ENCODE measurements at places on chromosomes 7 and 10.

DNA sequence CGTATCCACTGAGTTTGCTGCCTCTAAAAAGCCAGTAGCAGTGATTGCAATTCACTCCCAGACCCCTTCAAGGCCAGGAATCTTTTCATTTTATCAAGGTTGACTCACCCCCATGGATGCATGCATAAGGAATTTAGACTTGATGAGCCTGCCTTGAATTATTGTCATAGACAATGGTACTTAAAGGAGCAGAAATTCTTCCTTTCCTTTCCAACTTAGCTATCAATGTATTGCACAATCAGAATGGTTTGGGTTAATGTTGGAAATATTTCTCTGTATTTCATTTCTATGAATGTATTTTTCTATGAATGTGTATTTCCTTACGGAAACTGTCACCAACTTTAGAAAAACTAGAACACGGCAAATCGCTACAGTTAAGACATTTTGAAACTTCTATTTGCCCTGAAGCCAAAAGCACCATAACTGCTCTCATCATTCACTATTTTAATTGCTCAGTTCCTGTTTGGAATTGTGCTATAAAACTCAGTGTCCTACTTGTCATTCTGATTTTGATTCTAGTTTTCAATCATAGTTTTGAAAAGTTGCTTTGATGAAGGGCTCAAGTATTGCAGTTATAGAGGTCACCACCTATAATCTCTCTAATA lies 355.7 kb upstream of the AKR1E2 start:
- no peak for DNase-seq

DNA sequence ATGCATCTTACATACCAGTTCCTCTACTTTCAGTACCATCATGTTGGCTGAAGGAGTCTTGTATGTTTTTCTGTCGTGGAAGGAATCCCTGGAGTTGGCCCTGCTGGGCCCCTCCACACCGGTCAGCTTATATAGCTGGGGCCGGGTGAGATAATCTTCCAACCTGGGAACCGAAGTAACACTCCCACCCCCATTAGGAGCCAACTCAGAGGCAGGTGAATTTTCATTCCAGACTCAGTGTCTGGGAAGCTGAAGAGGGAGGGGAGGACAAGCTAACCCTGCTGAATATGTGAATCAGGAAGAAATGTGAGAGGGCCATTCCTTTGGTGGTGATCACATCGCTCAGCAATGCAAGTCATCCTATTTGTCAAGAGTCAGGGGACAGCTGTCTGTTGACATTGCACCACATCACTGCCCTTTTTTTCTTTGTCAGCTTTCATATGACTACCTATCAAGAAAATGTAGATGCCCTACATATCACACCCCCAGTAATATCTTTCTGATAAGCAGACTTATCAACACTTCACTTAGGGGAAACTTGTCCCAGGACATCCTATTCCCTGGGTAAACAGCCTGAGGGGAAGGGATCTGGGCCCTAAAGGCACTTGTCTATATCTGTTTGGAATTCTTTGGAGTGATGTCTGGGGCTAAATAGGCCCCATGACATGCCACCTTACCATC lies at the start of gene ANKRD1:
Gene ANKRD1 (minus strand): TSS at position 102 of the 681 bp plus-strand sequence. CDS start 60 bp downstream, at position 42.
- DNase-seq = no peak

GRCh38 chr10:4775808-4776207 lies 50.2 kb upstream of the AKR1E2 start:
- DNase-seq = no peak

GRCh38 chr10:71390461-71390835 lies 6.3 kb upstream of the CDH23 start:
- peak; percentile 50 for DNase-seq

DNA sequence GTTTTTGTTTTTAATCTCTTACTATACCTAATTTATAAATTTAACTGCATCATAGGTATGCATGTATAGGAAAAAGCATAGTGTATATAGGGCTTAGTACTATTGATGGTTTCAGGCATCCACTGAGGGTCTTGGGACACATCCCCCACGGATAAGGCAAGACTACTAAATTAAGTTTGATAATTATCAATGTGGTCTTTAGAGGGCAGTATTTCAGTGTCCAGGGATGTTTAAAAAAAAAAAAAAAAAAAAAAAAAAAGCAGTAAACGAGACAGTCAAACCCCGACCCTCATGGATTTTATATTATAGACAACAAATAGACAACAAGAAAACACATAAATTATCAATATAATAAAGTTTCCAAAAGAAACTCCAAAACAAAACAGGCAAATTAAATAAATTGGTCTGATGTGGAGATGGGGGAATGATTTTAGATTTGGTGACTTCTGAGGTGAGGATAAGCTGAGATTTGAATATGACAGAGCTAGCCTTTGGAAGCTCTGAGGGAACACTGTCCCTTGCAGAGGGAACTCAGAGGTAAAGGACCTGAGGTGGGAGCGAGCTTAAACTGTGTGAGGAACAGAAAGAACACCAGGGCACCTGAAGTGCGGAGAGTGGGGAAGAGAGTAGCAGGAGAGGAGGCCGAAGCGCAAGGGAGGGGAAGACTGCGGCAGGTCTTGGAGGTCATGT lies 14.8 kb downstream of the ACSM6 start:
- DNase-seq = no peak

- DNase-seq = no peak
Observed at GRCh38 chr10:17175551-17175950, 25.9 kb downstream of the TRDMT1 start.

- DNase-seq = no peak
Observed at GRCh38 chr7:25802473-25802872, 349.5 kb upstream of the NFE2L3 start.

DNA sequence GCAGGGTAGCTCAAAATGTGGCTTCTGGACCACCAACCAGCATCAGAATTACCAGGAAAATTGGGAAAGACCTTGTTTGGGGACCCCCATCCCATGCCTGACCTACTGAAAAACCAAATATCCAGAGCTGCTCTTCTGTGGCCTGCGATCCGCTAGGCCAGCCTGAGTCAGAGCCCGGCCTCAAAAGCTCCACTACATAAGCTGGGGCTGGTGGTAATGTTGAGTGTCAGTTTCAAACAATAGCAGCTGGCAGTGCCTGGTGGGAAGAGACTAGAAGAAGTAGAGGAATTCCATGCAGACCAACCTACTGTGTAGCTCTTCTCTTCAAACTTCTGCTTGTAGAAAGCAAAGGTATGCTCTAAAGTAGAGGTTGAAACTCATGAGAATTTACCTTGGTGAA lies 52.0 kb downstream of the KLRG2 start:
- no peak for DNase-seq

- no peak for DNase-seq
Observed at GRCh38 chr10:125101581-125101980, 58.8 kb downstream of the CTBP2 start.

DNA sequence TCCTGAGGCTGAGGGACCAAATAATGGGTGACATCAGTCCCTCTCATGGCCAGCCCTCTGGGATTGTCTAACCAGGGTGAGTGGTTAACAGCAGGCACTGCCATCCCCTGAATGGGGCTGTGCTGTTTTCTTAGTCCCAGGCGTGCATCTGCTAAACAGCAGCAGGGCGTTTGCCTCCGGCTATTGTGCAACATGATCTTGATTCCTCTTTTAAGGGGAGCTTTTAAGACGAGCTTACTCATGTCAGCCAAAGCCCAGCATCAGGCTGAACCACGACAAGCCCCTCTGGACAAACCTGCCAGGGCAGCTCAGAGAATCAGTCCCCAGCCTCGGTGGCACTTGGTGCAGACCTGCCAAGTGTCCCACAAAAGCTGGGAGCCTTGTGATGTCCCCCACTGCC lies 16.2 kb upstream of the IGFBP3 start:
- no peak for DNase-seq

DNA sequence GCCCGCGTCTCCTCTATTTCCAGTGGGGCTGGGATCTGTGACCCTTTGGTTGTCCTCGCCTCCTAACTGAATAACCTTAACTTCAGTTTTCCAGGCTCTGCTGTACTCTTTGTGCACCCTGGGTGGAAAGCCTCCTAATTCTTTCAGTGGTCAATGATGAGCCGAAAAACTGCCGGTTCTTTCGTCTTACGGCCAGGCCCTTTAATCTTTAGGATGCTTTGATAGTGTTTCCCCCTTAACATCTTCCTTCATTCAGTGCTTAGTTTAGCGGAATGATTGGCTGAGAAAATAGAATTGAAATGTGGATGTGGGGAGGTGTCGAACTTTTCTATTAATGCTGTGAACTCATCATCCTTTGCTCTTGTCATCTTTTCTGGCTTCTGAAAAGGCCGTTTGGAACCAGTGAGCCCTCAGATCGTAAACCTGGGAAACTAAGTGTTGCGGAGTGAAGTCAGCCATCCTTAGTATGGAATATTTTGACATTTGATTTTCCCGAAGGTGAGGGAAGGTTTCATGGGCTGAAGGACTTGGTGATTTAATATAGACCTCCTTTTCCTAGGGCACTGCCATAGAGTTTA lies 847 bp downstream of the GARS1 start:
- no peak for DNase-seq

DNA sequence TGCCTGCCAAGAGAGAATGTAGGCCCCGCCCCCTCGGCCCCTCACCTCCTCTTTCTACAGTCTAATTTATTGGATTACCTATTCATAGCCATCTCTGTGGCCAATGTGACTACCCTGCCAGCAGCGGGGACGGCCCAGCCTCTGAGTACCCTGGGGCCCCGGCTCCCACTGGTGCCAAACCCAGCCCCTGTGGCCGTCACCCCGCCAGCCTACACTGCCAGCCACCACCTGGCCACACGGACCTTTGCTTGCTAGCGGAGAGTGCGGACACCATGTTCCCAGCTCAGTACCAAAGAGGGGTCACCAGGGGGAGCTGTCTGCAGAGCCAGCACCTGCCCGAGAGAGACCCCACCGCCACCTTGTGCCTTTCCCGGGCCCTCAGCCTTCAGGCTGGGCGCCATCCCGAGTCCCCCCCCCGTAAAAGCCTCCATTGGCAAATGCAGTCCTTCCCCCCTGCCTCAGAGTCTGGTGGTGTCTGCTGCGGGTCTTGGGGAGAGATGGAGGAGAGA lies 511.1 kb downstream of the ZNF37A start:
- no peak for DNase-seq

DNA sequence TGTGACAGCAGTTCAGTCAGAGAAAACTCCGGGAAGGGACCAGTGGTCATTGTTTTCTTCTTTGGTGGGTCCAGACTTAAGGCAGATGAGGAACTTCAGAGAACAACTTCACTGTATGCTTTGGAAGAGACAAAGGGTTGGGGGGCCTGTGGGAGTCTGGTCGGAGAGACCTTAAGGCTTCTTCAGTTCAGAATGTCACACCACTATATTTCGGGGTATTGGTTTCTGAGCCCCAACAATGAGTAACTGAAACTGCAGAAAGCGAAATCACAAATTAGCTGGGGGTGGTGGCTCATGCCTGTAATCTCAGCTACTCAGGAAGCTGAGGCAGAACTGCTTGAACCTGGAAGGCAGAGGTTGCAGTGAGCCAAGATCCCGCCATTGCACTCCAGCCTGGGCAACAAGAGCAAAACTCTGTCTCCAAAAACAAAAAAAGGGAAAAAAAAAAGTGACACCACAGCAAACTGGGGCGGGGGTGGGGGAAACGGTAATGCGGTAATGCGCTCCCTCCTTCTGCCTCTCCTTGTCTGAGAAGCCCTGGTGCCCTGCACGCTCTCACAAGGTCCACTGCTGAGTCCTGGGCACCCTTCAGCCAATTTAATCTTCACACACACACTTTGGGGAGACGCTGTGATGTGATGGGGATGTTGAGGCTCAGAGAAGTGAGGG lies 2.2 kb upstream of the ADIRF start:
- no peak for DNase-seq

DNA sequence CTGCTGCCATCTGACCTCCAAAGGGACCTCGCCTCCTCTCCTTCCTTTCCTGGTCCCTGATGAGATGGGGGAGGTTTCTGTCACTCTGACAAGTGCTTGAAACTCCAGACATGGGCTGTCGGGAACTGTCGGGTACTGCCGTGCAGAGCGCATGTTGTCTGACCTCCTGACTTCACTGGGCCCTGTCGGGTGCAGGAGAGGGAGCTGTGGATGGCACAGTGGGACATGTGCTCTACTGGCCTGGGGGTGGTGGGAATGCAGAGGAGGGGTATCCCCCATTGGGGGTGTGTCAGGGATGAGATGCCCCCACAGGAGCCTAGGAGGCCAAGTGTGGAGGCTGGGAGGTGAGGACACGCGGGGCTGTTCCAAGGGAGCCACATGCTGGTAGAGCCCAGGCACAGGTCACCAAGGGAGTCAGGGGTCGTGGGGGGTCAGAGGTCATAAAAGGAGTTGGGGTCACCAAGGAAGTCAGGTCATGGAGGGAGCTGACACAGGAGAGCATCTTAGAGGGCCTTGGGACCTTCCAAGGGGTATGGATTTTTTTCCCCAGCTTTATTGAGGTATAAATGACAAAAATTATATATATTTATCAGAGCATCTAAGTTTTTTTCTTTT lies 30.9 kb downstream of the TMEM120A start:
- no peak for DNase-seq

DNA sequence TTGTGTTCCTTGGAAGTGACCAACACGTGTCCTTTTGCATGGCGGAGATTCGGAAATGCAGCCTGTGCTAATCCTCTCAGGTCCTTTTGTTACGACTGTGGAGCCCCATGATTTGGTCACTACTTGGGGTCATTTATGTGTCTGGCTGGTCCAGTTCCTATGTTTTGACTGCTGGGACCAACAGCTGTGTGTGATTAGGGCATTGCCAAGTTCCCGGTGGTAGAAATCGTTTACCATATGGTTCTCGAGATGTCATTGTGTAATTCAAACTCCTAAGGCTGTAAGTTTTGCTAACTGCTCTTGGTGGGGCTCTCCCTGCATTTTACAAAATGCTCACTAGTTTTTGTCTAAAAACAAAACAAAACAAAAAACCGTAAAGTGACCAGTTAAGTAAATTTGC lies 62.0 kb downstream of the CCNY start:
- DNase-seq = no peak

- no peak for DNase-seq
Observed at GRCh38 chr10:43377424-43377883, 6.0 kb downstream of the FXYD4 start.

DNA sequence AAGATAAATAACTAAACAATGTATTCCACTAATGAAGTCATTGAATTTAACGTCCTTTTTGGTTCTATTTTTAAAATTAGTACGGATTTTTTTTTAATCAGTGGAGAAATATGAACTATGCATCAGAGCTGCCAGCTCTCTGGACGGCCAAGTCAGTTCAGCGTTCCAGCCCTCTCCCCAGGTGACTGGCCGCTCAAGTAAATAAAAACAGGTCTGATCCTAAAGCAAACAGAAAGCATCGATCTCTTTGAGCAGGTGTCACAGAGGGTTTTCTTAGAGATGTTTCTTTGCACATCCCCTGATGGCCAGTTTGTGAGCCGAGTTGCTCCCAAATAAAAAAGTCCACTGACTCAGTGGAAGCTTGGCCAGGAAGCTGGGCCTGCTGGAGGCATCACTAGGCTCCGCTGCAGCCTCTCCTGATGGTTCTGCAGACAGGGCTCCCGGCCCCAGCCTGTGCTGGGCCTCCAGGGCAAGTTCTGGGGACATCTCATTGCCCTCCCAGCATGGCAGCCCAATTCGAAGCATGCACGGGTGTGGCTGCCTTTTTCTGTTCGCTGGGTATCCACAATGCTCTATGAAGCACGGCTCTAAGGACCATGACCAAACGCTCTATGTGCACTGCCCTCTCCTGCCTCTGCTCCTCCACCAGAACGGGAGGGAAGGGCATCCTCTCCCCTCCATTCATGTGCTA lies 74.7 kb upstream of the PPP2R2D start:
- DNase-seq = no peak
